ENCODE measurements at places on chromosomes 4 and X.

- DNase-seq: no peak
Observed at GRCh38 chrX:36961590-36961989, 46.6 kb upstream of the FAM47C start.

DNA sequence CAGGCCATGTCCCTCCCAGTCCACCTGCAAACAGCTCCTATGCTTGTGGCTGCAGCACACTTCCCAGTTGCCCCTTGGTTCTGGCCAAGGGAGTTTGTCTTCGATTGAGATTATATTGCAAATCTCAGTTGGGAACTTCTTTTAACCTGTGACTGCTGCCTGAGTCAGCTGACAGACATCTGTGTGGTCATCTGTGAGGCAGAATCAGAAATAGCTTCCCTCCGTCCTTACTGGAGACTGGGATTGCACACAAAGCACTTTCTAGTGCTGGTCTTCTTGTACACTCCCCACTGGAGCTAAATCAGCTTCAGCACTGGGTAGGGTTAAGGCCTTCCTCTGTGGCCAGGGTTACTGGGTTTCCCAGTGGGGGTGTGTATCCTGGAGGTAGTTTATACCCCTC is 34.3 kb downstream of the ZNF330 start:
- DNase-seq: no peak

GRCh38 chr4:6471307-6472007 is 957 bp downstream of the PPP2R2C start:
- no peak for DNase-seq

- DNase-seq: no peak
Observed at GRCh38 chr4:70691661-70692060, 3.3 kb downstream of the UTP3 start.

DNA sequence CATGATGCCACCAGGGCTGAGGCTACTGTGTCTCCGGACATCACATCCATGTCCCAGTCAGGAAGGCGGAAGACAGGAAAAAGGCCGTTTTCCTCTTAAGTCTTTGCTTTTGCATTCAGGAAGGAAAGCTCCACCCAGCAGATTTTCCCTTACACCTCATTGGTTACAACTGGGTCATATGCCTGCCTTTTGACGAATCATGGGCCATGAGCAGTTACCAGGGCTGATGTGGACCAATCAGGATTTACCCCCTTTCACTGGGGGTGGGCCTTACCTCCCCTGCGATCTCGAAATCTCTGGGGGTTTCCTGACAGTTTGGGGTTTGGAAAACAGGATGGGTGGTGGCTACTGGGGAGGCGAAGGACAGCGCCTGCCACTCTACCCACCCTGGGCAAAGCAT is 52.5 kb upstream of the GRPEL1 start:
- no peak for DNase-seq

DNA sequence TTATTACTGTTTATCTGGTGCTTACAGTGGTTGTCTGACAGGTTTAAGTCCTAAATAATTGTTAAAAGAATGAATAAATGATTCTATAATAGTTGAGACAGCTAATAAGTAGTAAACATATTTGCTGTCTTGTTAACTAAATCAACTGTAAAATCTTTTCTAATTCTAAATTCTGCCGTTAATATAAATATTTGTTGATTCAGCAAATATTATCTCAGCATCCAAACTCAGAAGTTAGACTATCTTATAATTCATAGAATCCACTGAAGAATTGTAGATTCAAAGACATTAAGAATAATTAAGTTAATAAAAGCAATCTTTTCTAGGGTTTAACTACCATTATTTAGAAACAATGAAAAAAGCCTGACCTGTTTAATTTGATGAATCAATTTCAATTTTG is 256.3 kb downstream of the BMPR1B start:
- DNase-seq: no peak

- DNase-seq: no peak
Observed at GRCh38 chr4:11831739-11832138, 403.0 kb upstream of the HS3ST1 start.

- peak; percentile 31 for DNase-seq
Observed at GRCh38 chr4:23006756-23007155, 314.0 kb downstream of the GBA3 start.

GRCh38 chr4:25760518-25761157 is 102.2 kb downstream of the SEL1L3 start:
- DNase-seq: peak; percentile 23

DNA sequence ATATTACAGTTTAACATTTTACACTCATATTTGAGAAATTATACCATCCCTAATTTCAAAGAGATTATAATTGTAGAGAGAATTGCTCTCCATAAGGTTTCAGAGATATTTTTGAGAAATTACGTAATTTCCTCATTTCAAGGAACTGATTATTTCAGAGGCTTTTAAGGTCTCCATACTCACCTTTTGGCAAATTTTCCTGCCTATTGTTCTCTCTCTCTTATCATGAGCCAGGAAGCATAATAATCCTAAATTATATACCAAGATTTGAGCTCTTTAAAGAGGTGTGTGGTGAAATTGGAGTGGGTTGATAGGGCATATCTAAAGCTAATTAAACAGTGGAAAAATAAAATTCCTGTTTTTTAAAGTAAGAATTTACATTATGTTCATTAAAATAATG is 248.9 kb upstream of the FTHL17 start:
- no peak for DNase-seq

Measured in NCI-H226 (cell line).